ENCODE measurements at places on chromosomes 3 and 15.

- DNase-seq = no peak
Observed at GRCh38 chr3:120775411-120775810, 32.9 kb downstream of the GTF2E1 start.

DNA sequence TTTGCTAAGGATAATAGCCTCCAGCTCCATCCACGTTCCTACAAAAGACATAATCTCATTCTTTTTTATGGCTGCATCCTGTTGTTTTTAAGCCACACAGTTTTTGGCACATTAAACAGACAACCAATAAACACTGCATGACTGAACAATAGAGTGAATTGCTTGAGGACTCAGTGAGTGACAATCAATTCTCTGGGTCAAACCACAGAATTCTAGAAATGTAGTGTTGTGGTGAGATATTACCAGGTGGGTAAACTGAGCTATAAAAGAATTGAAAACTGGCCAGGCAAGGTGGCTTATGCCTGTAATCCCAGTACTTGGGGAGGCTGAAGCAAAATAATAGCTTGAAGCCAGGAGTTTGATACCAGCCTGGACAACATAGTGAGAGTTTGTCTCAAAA lies 154.7 kb upstream of the CADPS start:
- DNase-seq = no peak

GRCh38 chr3:169382309-169382708 lies 281.2 kb downstream of the MECOM start:
- no peak for DNase-seq

DNA sequence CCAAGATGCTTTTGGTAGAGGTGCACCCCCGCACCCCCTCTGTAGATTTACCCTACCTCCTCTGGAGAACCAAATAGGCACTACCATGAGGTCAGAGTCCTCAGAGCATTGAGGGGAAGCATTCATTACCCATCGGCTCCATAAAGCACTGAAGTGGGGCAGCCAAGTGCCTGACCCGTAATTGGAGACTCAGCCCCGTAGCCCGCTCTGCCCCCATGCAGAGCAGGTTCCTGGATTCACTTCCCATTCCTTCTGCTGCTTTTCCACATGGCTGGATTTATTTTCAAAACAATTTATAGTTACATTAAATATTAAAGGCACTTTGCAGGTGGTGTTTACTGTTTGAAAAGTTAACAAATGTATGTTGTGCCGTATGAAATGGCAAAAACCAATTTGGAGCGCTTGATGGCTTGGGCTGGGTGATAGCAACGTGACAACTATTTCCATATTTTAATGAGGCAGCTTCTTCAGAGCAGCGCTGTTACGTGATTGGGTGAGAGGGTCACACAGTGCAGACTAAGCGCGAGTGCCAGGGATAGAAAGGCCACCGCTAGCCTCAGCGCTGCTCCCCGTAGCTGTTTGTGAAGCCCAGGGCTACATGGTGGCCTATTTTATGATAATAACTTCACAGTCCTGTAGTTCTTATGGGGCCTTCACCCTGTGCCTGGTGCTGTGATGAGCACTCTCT lies 373.8 kb upstream of the PROK2 start:
- no peak for DNase-seq

DNA sequence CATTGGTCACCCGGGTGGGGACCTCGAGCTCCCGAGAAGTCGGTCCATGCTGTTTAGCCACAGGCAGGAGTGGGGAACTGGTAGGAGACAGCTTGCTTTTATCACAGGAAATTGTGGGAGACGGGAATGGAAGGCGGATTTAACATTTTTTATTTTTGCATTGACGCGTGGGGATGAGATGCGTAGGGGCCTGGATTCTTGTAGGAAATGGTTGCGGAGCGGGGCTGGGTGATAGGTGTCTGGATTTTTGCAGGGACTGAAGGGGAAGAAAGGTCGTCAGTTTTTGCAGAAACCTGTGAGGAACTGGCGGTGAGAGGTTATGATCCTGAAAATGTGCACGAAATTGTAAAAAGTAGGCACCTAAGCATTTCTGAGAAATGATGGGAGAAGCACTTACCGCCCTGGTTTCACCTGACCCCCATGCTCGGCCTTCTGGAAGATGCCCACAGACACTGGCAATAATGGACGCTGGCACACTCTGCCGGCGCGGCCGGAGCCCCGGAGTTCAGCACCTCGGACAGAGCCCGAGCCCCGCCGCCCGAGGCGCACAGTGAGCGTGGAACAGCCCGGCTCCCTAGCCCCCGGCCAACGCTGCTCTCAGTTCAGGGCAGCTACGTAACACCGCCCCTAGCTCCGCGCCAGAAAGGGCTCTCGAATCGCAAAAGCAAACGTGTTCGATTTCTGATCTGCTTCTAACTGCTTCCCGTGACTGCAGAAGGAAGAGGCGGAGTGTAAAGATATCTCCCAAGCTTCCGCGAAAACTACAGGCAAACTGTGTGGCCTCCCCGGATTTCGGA lies 928 bp downstream of the ANKRD34C start:
- peak; percentile 81 for DNase-seq

- DNase-seq = peak; percentile 98
Observed at GRCh38 chr15:90934949-90935751, at the start of gene UNC45A. UNC45A (plus strand) TSS chr15:90935285; CDS start chr15:90935325, 40 bp downstream.
